ENCODE measurements at places on chromosomes 2 and 18. TPM values are rescaled to one million over a fixed set of nuclear protein-coding genes. Genes with fewer than 3 reads are reported as not detected.

The SIGLEC15 gene
- 2.5 TPM for total RNA-seq

The DOCK10 gene
- 18.1 TPM for total RNA-seq

The C2orf15 gene
- not detected for total RNA-seq

The IRS1 gene
- total RNA-seq, result 15.0 TPM

The CCDC68 gene
- 3.4 TPM for total RNA-seq

The ANKRD53 gene
- total RNA-seq, result 6.2 TPM

The DOK6 gene
- total RNA-seq, result 2.0 TPM

The MLPH gene
- total RNA-seq, result 23.6 TPM

The COLEC11 gene
- total RNA-seq, result 3.6 TPM

DNA sequence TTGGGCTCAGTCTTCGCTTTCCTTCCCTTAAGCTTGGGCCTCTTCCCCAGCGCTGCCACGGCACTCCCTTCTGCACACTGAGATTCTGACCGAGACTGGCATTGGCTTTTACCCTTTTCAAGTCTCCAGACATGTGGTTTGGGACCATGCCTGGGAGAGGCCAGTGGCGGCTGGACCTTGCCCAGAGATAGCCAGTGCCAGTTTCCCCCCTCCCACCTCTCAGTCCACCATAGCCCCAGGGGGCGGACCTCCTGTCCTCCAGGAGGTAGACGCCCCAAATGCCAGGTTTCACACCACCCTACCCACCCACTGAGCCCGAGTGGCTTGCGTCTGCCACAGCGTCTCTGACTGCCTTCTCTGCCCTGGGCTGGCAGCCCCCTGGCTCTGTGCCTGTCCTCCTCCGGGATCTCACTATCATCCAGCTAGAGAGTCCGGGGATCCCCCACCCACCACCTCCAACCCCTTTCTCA, 47.7 kb downstream of the INPP5D start:
- no peak for DNase-seq

DNA sequence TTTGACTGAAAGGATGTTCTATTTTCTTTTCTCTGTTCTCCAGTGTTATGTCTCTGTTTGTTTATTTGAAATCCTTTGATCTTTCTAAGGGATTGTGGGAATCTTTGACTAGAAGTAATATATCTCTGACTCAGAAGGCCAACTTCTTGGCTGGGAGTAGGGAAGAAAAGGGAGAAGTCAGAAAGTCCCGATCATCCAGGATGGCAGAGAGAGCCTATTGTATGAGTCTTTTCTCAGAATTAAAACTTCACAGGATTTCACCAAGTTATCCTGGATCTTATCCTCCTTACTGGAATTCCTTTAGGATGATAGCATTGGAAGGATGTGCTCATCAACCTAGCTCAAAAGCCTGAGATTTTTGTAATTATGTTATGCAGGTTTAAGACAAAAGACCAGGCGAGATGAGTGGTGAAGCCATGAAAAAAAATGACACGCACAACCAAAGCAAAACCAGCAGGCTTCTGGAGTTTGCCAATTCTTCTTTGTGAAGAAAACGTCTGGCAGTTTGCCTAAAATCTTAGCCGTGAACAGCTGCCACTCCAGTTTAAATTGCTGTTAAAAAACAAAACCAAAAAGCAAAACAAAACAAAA, 383.6 kb upstream of the SMIM21 start:
- no peak for DNase-seq

- DNase-seq, result no peak
Observed at GRCh38 chr2:188282907-188283306, 8.8 kb upstream of the GULP1 start.

- no peak for DNase-seq
Observed at GRCh38 chr2:240637116-240637900, 12.0 kb downstream of the GPR35 start.

- no peak for DNase-seq
Observed at GRCh38 chr2:85909005-85909404, 20.2 kb upstream of the ST3GAL5 start.

GRCh38 chr2:146927080-146927711, 917.6 kb upstream of the ACVR2A start:
- DNase-seq, result no peak

DNA sequence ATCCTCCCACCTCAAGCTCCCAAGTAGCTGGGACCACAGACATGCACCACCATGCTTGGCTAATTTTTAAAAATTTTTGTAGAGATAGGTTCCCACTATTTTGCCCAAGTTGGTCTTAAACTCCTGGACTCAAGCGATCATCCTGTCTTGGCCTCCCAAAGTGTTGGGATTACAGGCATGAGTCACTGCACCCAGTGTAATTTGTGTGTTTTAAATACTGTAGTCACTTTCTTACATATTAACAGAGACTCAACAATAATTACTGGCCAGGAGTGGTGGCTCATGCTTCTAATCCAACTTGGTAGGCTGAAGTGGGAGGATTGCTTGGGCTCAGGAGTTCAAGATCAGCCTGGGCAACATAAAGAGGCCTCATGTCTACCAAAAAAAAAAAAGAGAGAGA, 293.0 kb downstream of the RDH14 start:
- DNase-seq, result no peak

DNA sequence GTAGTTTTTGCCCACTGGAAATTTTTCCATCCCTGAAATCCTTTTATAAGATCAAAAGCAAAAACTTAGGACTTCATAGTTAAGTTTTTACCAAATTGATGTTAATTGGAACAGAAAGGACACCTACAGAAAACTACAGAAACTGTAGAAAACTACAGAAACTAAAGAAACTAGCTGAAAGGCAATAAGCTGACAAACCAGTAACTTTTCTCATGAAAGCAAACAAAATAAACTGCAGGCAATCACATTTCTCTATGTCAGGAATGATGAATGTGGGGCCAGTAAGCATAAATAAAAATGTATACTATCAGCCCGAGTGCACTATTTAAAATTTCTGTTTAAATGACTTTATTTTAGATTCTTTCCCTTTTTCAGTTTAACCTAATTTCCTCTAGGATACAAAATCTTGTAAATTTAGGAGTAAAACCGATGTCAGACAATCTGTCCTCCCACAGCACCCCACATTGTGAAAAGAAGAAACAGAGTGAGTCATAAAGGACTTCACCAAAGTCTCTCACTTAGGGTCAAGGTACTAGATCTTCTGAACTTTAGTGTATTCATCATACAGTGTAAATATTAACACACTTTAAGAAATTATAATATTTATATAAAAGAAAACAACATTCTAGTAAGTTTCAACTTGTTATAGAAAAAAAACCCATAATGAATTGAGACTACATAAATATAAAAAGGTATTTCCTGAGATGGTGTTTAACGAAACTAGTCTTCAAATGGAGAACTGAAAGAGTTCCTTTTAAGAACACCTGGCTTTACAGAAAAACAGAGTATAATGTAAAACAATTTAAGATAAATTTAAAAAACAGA, 46.6 kb downstream of the USP40 start:
- no peak for DNase-seq

- DNase-seq, result no peak
Observed at GRCh38 chr2:168482952-168483831, 27.1 kb downstream of the CERS6 start.

DNA sequence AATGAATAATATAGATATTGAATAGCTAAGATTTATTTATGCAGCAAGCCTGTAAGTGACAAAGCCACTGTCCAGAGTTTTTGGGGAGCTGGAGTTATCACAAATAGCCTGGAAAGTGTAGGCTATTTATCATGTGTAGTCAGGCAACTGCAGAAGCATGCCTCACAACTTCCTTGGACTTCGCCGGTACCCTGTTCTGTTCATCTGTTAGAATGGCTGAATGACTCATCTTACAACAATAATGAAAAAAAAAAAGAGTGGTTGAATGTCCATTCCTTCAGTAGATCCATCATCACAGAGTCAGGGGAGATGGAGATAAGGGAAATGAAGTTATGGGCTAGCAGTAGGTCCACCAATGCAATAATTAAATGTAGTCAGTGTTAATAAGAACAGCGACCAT, 24.0 kb upstream of the ATP5MC3 start:
- no peak for DNase-seq

GRCh38 chr2:68302281-68302875, 17.4 kb downstream of the CNRIP1 start:
- DNase-seq, result no peak

- no peak for DNase-seq
Observed at GRCh38 chr2:12928197-12928774, 211.6 kb downstream of the TRIB2 start.

DNA sequence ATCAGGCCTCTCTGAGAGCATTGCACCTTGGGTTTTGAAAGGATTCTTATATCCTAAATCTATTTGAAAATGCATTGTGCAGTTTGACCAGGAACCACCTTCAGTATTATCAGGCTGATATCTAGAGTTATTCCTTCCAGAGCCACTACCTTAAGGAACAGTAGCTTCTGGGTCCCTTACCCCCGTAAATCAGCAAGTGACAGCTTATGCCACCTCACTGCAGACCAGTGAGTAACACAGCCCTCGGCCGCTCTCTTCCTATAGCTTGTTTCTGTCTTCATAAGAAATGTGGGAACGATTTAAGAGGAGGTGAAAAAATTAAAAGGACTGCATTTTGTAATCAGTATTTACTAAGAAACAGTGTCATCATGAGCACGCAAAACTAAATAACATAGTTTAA, 584.2 kb downstream of the GALR1 start:
- DNase-seq, result no peak

DNA sequence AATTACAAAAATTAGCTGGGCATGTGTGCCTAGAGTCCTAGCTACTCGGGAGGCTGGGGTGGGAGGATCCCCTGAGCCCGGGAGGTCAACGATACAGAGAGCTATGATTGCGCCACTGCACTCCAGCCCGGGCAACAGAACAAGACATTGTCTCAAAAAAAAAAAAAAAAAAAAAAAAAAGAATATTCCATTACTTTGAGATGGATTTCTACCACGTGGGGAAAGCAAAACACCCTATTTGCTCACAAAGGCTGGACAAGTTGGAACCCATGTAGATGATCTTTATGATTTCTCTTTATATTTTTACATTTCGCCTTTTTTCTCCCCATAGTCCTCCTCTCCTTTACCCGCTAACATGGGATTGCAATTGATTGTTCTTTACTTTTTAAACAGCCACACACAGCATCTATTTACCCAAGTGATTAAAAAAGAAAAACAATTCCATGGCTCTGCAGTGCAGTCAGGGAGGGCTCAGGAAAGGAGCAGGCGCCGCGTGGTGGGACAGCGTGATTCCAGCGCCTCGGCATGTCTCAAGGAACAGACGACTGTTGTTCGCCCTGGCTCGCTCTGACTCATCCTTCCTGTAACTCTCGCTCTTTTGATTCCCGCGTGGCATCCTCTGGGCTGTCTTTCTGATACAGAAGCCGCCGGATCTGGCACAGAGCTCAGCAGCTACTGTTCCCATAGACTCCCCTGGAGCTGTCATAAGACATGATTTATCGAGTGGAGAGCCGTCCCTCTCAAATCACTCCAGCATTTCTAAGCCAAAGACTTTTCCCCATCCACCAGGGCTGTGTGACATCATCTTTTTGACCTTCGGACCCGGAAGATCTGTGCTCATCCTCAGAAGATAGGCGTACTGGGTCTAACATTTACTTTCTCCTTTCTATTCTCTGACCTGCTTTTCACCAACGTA, 230.4 kb upstream of the AGAP1 start:
- peak; percentile 32 for DNase-seq

DNA sequence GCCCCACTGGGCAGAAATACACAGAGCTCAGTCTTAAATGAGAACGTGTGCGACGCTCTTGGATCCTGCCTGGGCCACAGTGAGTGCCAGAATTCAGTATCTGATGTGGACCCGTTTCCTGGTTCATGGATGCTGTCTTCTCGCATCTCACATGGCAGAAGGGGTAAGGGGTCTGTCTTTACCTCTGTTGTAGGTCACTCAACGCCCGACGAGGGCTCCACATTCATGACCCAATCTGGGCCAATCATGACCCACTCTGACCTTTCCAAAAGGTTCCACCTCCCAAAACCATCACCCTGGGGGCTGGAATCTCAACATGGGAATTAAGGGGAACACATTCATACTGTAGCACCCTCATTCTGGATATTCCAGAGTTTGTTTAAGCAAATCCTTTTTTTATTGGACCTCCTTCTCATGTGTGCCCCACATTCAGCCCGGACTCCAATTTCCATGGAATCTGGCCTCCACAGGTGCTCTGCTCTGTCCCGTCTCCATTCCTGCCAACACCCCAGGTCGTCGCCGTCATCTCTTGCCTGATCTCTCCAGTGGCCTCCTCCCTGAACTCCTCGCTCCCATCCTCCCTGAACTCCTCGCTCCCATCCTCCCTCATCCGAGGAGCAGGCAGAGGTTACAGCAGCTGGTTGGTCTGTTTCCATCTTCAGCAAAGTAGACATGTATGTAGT, 78.9 kb upstream of the OTOS start:
- DNase-seq, result no peak

DNA sequence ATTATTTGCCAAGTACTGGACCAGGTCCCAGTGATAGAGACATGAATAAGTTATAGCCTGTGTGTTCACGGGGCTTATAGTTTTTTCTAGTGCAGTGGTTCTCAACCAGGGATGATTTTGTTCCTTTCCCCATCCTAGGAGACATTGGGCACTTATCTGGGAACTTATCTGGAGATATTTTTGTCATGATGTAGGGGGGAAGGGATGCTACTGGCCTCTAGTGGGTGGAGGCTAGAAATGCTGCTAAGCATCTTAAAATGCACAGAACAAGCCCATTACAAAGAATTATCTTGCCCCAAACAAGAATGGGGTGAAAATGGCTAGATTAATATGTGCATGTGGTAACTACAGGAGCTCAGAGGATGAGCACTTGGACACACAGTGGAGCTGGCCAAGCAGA, 75.2 kb downstream of the KLHL29 start:
- DNase-seq, result no peak

- no peak for DNase-seq
Observed at GRCh38 chr2:22692746-22693145, 692.2 kb upstream of the KLHL29 start.

DNA sequence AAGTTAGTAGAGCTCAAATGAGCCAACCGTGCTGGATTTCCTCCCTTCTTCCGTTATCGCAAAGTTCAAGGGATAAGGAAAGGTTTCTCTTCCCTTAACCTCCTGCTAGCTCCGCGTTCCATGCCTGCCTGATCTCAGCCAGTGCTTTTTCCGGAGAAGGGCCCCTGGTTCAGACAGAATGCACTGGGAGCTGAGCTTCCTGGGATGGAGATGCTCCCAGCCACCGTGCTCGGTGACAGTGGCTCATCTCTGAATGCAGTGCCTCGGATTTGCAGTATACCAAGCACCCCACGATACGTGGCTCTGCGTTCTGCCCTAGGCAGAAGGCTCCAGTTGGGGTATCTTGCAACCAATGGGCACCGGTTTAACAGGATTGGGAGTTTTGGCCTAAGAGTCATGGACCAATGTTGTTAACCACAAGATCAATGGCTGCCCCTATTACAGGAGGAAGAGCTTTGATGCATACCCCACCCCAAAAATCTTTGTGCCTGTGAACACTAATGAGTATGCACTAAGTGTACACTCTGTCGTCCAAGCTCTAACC, 876 bp downstream of the CNTNAP5 start:
- DNase-seq, result no peak

Measured in omental fat pad (tissue), 4 donors.